NCI-H82 (cell line): ENCODE measurements at places on chromosomes 7 and 10.

GRCh38 chr10:95767884-95768556 is 12.1 kb downstream of the ENTPD1 start:
- no peak for DNase-seq

- peak; percentile 37 for DNase-seq
Observed at GRCh38 chr7:103605640-103606039, 159.6 kb upstream of the SLC26A5 start.

GRCh38 chr10:66277481-66277880 is 648.4 kb upstream of the LRRTM3 start:
- peak; percentile 4 for DNase-seq

DNA sequence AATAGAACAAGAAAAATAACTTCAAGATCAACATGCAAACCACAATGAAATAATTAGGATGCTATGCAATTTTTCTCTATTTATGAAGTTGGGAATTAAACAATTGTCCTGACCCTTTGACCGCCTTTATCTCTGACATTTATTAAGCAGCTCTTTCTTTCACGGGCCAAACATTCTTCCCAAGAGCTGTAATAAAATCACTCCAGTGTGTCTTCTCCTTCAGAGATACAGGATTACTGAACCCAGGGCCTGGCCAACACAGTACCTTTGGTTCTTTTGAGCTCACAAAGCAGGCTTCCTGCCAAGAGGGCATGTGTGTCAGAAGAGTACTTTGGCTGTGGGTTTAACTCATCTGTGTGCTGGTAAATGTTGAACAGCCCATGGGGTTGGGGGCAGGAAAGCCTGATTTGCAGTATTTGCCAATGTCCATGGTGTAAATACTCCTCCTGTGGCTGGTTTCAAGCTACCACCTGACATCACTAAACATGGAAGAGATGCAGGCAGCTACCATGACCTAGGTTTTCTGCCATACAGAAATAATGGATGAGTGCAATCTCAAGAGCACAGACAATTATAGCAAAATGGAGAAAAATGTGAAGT is 121.7 kb downstream of the FANK1 start:
- DNase-seq: no peak

DNA sequence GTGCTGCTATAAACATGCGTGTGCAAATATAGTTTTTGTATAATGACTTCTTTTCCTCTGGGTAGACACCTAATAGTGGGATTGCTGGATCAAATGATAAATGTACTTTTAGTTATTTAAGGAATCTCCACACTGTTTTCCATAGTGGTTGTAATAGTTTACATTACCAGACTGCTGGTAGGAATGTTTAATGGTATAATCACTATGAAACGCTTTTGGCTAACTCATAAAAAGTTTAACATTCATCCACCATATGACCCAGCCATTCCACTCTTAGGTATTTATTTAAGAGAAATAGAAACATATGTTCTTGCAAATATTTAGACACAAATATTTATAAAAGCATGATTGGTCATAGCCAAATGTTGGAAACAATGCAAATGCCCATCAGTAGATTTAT is 32.1 kb upstream of the TFEC start:
- no peak for DNase-seq

DNA sequence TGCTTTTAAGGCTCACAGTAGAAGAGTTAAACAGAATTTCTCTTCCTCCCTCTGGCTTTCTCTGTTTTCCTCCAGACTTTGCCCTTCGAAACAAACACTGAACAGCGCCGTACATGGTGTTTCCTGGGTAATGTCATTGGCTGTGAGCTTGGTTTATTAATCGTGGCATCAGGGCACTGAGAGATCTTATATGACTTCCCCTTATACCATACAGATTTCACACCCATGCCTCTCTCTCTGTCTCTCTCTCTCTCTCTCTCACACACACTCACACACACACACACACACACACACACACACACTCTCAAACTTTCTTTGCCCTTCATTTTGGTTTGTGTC is 195.5 kb downstream of the CREB5 start:
- DNase-seq: no peak

GRCh38 chr10:30687698-30688213 is 58.2 kb upstream of the LYZL2 start:
- DNase-seq: peak; percentile 80

DNA sequence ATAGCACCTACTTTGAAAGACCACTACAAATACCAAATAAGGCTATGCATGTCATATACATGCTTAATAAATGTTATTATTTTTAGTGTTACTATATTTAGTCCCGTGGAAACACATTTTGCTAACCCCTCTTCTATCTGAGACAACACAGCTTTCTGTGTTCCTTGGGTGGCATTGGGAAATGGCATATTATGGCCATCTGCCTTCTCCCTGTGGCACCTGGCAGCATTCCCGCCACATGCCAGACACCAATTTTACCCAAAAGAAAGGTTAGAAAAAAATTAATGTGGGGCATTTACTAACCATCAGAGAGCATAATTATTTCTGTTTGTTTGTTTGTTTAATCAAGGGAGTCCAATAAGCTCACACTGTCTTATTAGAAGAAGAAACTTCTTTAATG is 168.6 kb upstream of the ETV1 start:
- no peak for DNase-seq

DNA sequence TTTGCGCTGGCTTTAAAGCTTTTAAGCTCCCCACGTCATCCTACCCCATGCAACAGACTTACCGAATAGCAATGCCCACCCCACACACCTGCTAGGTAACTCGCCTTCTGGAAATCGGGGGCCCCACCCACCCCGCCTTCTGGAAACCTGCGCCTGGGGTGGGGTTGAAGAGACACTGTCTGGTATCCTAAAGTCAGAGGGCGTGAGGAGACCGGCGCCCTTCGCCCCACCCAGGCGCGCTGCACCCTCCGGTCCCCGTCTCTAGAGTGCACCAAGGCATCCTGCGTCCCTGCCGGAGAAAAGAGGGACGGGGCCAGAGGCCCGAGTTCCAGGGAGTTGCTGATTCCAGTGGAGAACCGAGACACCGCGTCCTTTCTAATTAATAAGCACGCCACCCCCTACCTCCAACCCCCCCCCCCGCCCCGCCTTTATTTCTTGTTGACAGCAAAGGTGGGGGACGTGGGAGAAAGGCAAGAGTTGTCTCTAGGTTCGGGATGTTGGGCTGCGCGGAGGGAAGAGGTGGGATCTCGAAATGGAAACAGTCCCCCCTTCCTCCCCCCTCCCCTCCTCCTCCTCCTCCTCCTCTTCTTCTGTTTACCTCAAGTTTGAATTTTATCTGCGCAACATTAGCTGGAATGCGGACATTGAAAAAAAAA is 220.9 kb upstream of the MKLN1 start:
- peak; percentile 76 for DNase-seq

DNA sequence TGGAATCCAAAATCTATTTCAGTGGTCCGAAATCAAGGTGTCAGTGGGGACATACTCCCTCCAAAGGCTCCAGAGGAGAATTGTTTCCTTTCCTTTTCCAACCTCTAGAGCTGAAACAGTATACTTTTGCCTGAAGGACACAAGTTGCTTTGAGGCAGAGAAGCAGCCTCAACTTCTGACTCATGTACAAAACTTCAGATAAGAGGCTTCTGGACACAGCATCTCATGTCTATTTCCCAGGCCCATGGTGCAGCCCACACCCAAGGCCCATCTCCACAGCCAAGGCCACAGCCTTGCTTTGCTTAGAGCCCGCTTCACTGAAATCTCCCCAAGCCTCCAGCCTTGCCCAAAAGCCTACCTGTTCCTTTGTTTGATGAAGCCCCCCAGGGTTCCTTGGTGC is 68.9 kb downstream of the ZNF467 start:
- no peak for DNase-seq

DNA sequence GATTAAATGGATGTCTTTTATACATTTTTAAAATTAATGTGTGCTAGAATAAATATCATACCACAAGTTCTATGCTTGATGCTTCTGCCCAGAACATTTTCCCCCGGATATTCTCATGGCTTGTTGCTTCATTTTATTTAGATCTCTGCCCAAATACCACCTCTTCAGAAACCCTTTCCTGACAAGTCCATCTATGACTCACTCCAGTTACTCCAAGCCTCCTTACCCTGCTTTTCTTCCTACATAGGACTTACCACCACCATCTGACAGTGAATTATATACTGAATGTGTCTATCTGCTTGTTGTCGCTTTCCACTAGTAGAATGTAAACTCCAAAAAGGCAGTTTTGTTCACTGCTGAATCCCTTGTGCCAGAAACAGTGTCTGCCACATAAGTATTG is 19.1 kb upstream of the ERVW-1 start:
- no peak for DNase-seq

GRCh38 chr10:27258838-27259812 is 18.5 kb upstream of the ACBD5 start:
- peak; percentile 25 for DNase-seq

- no peak for DNase-seq
Observed at GRCh38 chr10:52558090-52558489, 214.5 kb downstream of the MBL2 start.

DNA sequence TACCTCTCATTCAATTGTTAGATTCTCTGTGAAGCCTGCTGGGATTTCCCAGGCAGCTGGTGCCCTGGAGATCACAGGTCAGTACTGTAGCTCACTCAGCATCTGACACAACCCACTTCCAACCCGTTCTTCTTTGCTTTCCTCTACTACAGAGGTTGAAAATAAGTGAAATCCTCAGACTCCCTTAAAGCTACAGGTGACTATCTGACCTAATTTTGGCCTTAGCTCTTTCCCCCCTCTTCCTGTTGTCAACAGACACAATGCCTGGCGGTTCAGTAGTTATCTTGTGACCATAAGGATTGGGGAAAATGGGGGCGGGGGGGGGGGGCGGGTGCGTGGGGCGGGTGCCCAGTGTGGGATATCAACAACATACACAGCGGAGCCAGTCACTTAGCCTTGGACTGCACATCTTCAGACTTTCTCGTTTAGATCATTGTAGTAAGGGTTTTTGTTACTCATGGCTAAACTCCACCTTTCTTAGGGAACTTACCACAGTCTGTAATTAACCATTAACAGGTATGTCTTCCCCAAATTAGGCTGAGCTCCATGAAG is 37.8 kb downstream of the MTPN start:
- no peak for DNase-seq

DNA sequence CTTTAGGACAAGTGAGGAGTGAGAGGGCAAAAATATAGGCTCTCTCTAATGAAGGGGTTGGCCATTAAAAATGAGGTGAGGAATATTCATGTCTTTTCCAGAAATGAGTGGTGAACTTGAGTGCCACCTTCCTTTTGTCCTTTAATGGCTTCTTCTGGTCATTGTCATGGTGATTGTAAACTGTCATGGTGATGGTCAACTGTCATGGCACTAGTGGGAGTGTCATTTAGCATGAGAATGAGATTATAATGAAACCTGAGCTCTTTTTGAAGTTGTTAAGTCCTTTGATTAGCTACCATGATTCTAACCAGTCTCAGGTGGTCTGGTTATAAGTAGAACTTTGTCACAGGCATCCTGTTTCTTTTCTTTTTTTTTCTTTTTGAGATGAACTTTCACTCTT is 524.4 kb downstream of the NEBL start:
- no peak for DNase-seq

GRCh38 chr7:38839851-38840250 is 69.1 kb downstream of the VPS41 start:
- no peak for DNase-seq

- no peak for DNase-seq
Observed at GRCh38 chr10:10528563-10528910, 489.1 kb upstream of the CELF2 start.

DNA sequence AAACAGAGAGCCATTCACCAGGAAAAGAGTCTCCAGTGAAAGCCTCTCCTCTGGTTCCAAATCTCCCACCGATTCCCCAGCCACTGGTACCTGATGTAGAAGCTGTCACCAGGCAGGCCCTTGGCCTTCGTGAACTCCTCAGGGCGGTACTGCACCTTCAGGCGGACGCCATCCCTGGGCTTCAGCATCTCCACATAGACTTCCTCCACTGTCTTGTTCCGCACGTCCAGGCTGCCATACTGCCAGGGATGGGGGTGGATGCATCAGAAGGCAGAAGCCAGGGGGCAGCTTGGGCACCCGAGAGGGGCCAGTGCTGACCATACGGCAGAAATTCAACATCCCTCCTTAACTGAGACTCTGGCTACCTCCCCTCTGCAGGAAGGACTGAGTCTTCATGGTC is 118.8 kb downstream of the DLG5 start:
- no peak for DNase-seq

GRCh38 chr10:677750-678661 is 11.5 kb downstream of the DIP2C start:
- no peak for DNase-seq

DNA sequence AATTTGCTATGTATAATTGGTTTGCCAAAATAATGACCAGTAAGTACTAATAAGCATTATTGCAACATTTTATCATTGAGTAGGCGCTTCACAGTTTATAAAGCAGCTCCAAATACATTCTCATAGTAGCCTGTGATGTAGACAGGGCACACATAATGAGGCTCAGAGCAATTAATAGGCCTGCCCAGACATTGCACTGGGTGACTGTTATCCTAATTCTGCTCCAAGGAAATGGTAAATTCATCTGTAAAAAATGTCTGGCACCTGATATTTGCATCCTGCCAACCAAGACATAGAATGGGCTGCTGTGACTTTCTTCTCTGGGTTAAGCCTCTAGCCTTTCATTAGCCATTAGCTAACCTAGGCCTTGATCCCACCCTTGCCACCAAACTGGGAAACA is 97.6 kb downstream of the SEM1 start:
- DNase-seq: no peak

GRCh38 chr7:96321031-96321657 is 754 bp downstream of the SLC25A13 start:
- DNase-seq: peak; percentile 96

- peak; percentile 40 for DNase-seq
Observed at GRCh38 chr7:98619450-98620321, 2.6 kb downstream of the NPTX2 start.

DNA sequence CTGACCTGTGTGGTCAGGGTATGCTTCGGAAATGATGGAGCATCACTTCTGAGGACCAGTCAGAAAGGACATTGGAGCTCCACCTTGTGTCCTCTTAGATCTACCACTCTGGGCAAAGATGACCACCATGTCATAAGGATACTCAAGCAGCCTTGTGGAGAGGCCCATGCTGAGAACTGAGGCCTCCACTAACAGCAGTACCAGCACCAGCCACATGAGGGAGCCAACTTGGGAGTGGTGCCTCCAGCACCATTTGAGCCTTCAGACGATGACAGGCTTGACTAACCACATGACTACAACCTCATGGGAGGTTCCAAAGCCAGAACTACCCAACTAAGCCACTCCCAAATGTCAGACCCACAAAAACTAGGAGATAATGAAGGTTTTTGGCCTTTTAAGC is 116.0 kb downstream of the NPTX2 start:
- peak; percentile 81 for DNase-seq

DNA sequence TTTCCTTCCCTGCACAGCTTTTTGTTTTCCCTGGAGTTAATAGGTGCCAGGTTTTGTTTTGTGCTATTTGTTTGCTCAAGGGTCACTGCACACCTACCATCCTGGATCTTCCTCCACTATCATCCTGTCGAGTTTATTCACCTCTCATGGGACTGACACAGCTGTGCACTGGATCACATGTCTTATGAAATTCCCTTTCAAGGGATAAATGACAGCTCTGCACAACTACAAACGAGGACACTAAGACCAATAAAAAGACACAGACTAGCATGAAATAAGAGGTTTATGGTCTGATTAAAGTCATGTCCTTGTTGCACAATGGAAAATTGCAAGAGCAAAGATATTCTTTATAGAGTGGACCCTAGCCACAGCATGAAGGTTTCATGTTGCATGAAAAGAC is 76.7 kb upstream of the SFMBT2 start:
- DNase-seq: no peak

- DNase-seq: peak; percentile 3
Observed at GRCh38 chr10:15237351-15237750, 68.9 kb upstream of the NMT2 start.
